ENCODE measurements at places on chromosomes 7 and 10. TPM values are rescaled to one million over a fixed set of nuclear protein-coding genes. Genes with fewer than 3 reads are reported as not detected.

The CASTOR2 gene
- total RNA-seq: 3.7 TPM

- DNase-seq: peak; percentile 1
These were observed 149.0 kb upstream of the STEAP4 start for GRCh38 chr7:88455696-88456095.

- no peak for DNase-seq
These were observed 4.1 kb downstream of the KCNIP2 start for GRCh38 chr10:101839416-101840063.

The MYO1G gene
- not detected for total RNA-seq

DNA sequence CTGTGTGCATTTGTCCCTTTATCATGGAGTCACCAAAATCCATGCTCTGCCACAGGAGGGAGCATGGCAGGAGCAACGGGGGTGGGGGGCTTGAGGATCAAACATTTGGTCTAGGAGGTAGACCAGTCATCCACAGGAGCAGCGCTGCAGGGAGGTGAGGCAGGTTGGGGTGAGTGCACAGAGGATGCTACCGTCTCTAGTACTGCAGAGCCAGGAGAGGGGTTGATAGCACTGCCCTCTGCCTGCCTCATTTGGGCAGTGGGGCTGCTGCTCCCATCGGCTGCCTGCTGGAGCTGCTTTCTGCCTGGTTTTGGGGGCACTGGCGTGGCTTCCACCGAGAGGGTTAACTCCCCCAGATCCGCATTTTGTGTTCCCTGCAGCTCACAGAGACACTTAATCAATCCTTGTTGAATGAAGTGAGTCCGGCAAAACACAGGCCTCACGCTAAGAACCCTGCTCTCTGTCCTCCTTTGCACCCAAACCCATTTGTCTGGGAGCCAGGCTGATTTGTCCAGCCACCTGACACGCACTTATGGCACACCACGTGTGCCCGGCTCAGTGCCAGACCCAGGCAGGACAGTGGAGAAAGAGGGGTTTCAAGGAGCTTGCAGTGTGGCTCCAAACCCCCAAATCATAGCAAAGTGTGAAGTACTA lies 527.1 kb upstream of the FOXK1 start:
- DNase-seq: no peak

- no peak for DNase-seq
These were observed 24.8 kb downstream of the DLG5 start for GRCh38 chr10:77901743-77902142.

DNA sequence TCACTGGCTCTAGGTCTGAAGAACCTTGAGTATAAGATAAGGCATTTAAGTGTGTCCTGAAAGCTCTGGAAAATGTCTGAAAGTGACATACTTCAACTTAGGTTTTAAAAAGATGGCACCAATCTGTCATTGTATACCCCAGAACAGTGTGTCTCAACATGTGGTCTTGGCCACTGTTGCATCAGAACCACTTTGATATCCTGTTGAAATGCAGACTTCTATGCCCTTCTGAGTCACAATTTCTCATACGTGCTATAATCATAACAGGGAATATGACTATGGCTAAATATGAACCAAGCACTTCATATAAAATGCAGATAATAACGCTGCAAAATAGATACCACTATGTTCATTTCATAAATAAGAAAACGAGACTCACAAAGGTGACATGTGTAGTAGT lies 38.0 kb upstream of the GPAM start:
- DNase-seq: no peak

- no peak for DNase-seq
These were observed 15.2 kb upstream of the LAMB4 start for GRCh38 chr7:108145401-108145800.

The MAT1A gene
- total RNA-seq: not detected

The CYP3A7 gene
- not detected for total RNA-seq

The ADGRA1 gene
- total RNA-seq: not detected

GRCh38 chr10:43383204-43383971 lies 12.0 kb downstream of the FXYD4 start:
- no peak for DNase-seq

All from Caki2 (cell line).